Right lung (tissue), 10 donors: ENCODE measurements at places on chromosomes 5 and 9.

DNA sequence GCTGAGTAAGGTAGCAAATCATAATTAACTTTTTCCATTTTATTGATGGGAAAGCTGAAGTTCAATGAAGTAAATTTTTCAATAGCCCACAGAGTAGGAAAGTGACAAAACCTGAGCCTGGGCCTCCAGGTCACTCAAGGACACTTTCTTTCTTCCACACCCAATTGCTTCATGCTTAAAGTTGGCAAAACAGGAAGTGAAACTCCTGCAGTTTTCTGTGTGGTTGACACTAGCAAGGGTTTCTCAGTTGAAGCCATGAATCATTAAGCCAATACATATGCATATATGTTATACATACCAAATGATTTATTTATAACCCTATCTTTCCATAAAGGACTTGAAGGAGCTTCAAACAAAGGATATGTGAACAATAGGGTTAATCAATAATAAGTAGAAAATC, 13.9 kb downstream of the TLR4 start:
- DNase-seq, result no peak

- no peak for DNase-seq
These were observed 18.5 kb downstream of the FRMPD1 start for GRCh38 chr9:37669232-37669631.

GRCh38 chr5:68087866-68088265, 127.7 kb upstream of the PIK3R1 start:
- DNase-seq, result no peak

DNA sequence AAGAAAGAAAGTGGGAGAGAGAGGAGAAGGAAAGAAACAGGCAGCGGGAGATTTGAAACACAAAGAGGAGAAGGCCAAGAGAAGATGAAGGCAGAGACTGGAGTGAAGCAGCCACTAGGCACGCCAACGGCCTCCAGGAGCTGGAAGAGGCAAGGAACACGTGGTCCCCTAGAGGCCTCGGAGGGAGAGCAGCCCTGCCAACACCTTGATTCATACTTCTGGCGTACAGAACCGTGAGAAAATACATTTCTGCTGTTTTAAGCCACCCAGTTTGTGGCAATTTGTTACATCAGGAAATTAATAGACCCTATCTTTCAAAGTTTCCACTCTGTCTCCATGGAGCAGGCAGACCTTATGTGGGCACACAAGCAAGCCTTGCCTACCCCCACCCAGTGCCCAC, 133.4 kb downstream of the ACTL7B start:
- no peak for DNase-seq

DNA sequence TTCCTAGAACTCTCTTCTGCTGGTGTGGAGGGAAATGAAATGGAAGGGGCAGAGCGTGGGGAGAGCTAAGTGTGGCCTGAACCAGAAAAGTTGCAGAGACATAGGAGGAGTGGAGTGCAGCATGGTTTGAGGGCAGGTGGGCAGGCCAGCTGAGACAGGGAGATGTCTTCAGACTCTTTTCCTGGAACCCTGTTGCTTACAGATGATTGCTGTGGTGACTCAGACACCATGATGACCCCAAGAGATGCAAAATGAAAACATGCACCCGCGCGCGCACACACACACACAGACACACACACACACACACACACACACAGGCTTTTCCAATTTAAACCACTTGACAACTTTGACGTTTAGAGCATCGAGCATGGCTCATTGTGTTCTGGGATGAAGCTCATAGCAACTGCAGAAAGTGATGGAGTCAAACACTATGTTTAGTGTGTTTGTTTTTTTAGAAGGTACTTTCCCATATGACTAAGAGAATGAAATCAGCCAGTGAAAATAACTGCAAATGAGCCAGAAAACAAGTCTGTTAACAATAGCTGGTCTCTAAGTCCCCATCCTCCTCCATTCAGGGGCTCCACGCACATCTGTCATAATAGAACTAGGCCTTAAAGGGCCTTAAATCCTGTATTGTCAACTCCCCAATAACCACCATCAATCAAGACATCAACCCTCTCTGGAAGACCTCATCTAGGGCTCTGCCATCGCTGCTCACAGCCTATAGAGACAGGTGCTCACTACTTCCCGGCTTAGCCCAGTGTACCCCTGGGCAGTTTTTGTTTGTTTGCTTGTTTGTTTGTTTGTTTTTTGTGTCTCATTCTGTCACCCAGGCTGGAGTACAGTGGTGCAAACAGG, 9.6 kb downstream of the TMOD1 start:
- no peak for DNase-seq

DNA sequence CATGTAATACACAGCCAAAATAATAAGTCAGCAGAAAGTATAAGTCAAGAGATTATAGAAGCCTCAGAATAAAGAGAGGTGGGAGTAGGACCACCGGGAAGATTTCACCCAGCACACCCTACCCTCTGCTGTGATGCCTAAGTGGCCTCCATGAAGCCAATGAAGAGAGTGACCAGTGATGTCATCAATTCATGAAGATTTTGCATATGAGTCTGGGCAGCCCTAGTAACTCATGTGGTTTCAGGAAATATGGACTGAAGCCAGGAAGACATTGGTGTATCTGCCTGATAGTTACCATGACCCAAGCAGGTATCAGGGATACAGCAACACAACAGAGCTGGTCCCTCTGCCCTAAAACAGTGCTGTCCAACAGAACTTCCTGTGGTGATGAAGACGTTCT, 135.3 kb downstream of the ADAMTS12 start:
- no peak for DNase-seq

- DNase-seq, result no peak
These were observed 49.0 kb downstream of the ZNF462 start for GRCh38 chr9:106911951-106912350.

GRCh38 chr5:180830253-180831138, 27.9 kb upstream of the MGAT1 start:
- no peak for DNase-seq
